ENCODE measurements at places on chromosomes 2 and 18.

DNA sequence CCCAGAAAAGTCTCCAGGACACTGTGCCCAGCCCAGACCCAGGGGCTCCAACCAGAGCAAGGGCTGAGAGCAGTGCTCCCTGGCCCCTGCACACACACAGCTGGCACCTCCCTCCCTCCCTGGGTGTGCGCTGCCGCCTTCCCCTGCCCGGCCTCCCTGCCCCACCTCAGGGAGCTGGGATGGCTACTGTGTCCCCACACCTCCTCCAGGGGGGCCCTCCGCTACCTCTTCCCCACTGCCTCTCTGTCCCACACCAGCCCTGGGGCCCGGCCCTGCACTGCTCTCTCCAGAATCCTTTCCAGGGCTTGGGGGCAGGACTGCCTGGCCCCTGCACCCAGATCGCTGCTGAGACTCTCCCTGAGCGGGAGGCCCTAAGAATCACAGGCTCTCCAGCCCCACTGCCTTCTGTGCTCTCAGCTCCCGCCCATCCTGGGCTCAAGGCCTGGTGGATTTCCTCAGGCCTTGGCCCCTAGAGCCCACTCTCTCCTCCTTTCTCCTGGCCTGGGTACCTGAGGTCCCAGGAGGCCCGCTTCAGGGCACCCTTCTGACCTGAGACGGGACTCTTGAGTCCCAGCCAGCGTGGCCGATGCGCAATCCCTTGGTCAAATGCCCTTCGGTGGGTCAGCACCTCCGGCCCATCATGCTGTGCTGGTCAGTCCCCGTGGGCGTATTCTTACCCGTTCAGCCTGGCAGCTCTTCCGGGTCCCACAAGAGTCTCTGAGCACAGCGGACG, 276.8 kb upstream of the HDAC4 start:
- DNase-seq, result no peak

DNA sequence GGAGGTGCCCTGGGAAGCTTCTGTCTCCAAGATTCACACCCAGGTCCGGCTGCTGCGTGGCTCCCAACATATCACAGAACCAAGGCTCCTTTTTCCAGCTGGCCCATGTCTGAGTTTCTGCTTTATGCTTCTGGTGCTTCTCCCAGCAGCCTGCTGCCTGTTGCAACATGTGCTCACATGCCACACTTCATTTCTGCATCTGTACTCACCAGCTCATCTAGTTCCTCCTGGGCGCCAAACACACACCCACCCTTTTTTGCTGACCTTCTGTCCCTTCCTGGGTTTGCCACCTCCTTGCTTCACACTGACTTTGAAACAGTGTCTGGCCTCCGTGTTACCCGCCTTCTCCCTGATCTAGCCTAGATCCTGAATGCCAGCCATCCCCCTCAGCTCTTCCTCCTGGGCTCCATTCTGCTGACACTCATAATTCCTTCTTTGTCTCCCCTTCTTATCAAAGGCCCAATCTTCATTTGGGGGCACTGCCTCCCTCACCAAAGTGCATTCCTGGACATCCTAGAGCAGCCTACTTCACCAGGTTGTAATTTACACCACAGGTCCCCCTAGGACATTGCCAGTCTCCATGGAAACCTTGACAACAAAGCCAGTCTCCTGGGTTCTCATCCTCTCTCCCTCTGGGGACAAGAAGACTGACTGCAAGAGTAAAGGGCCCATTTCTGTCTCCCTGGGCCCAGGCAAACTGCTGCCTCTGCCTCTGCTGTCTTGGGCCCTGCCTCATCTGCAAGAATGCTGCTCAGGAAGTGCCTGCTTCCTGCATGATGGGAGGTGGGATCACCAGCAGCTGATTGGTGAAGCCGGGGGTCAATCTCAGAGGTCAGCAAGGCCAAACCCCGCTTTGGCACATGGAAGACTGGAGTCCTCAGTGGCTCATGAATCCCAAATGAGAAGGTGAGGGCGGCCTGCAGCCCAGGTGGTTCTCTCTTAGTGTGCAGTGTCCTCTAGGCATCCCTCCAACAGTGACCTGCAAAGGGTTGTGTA, 13.9 kb upstream of the PROM2 start:
- DNase-seq, result no peak

DNA sequence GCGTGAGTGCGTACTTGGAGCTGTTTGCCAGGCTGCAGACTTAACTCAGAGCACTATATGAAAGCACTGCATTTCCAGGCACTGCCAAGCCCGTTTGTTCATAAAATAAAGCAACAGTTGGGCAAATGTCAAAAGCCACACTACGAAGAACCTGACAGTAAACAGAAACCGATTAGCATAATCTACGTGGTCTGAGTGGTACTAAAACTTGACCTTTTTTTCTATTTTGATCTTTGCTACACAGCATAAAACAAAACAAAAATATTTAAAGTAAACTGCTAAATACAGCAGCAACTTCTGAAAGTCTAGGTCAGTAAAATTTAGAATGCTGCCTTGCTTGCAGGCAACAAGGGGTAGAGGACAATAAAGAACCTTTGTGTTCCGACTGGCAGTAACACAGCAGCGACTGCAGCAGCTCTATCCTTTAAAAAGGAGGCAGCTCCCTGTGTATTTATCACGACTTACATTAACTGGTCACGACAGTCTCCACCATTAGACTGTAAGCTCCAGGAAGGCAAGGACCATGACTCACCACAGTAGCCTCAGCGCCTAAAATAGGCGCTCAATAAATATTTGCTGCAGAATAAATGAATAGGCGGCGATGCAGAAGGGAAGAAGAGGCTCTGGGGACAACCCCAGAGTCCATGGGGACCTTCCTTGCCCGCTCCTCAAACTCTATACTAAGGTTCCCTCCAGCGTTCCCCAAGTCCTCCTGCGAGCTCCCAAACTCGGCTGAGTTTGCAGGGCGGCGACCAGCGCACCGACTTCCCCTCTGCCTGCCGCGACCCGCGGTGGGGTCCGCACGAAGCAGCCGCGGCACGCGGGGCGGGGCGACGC, 902 bp downstream of the SS18 start:
- no peak for DNase-seq

- no peak for DNase-seq
Measured at GRCh38 chr2:158724803-158725381, 70.2 kb upstream of the DAPL1 start.

- DNase-seq, result no peak
Measured at GRCh38 chr18:38045845-38046244, 480.2 kb upstream of the CELF4 start.

DNA sequence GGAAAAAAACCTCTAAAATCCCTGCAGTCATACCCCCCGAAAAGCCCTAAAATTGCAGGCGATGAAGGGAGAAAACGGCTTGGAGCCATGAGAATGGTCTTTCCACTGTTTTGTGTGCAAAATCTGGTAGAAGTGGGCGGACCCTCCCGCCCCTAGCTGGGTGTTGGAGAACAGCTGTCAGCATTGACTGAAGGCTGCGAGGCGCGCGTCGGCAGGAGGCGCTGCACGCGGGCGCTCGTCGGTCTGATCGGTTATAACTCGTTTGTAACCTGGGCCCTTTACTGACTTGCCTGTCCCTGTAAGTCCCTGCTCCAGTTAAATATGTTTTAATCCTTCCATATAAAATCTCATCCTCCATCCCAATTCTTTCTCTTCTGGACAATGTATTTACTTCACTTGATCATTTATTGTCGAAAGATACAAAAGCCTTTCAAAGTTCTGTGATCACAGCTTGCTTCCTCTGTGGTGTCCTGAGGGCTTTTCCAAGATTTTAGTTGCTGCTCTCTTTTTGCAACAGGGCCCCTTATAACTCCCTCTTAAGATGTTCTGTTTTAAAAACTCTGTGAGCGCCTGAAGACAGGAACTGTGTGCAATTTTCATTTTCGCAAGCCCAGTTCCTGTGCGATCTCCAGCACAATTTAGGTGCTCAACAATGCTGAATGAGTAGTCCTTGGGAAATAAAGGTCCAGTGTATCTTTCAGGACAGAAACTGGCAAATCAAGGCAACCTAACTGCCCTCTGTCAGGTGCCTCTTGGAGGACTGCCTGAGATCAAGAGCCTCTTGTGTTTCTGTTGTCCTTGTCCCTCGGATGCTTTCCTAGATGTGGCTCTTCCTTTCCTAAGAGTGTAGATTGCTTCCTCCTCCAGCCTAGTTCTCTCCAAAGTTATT, 918 bp upstream of the HNRNPLL start:
- DNase-seq, result peak; percentile 88

DNA sequence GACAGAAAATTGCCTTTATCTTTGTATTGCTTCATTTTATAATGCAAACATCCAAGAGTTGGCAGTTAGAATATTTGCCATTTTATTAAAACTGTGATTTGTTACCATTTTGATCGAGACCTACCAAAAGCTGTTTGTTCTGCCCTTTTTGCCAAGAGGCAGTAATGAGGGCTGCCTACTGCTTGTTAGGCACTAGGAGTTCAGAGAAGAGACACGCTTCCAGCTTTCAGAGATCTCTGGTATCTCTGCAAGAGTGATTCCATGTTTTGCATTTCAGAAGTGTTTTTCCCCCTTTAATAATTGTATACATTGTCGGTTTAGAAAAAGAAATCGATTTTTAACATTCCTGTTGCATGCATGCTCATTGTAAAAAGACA, 628 bp downstream of the MRPL30 start:
- DNase-seq, result no peak

GRCh38 chr2:43360137-43360536, 133.7 kb upstream of the ZFP36L2 start:
- no peak for DNase-seq

DNA sequence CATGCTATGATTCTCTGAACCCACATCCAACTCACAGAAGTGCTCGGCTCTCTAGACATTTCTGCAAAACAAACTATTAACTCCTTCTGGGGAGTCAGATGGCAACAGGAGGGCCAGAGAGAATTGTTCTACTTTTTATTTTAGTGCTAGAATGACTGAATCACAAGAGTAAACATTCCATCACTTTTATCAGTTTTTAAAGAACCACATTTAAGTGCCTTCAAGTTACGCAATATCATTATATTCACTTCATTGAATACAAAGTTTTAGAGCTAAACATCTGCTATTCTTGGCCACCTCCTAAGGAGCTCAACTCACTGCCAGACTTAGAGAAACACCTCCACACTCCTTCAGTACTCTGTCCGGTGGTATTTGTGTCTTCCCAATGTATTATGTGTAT, 22.4 kb downstream of the B4GALT6 start:
- no peak for DNase-seq

- DNase-seq, result no peak
Measured at GRCh38 chr2:240611601-240612210, 13.6 kb upstream of the GPR35 start.

GRCh38 chr2:119879502-119879901, 119.8 kb downstream of the PTPN4 start:
- DNase-seq, result no peak

- no peak for DNase-seq
Measured at GRCh38 chr2:69637923-69638322, 5.6 kb downstream of the AAK1 start.

DNA sequence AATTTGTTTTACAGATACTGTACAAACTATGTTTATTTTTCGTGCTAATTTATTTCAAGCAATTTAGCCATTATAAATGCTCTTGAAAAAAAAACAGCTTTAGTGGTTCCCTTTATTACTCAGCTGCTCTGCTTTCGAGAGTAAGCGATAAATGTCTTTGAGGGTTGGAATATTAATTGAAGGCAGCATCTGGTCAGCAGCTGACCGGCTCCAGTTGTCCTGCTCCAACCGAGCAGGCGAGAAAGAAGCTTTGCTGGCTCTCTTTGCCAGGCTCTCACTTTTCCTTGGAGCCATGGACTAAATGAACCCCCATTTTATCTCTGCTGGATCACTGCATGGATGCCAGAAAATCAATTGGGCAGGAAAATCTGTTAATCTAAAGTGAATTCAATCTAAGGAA, 147.4 kb downstream of the LNPK start:
- DNase-seq, result no peak

- DNase-seq, result no peak
Measured at GRCh38 chr18:13120983-13121441, 97.5 kb upstream of the LDLRAD4 start.

GRCh38 chr2:73053316-73054114, 18.0 kb downstream of the SFXN5 start:
- no peak for DNase-seq

DNA sequence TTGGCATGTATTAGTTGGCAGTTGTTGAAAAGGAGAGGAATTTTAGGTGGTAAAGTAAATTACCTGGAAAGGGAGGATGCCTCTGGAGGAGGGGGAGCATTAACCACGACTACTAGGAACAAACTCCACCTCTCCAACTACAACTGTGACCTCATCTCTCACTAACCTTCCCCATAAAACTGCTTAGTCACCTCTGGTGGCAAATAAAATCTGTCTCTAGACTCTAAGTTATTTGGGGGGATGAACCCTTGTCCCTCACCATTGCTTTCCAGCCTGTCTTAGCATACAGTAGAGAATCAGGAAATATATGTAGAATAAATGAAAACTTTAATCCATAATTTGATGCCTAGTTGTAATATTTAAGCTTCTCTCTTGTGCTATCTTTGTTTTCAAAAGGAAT, 27.6 kb upstream of the MYO1B start:
- no peak for DNase-seq

- no peak for DNase-seq
Measured at GRCh38 chr2:73307720-73308119, 14.4 kb upstream of the EGR4 start.

Measured in stimulated activated CD4-positive, alpha-beta T cell treated with anti-CD3 and anti-CD28 coated beads, Interleukin-15, amount 100 ng/mL, for 24 hours (primary cell).